ENCODE measurements at places on chromosomes 1 and 21.

DNA sequence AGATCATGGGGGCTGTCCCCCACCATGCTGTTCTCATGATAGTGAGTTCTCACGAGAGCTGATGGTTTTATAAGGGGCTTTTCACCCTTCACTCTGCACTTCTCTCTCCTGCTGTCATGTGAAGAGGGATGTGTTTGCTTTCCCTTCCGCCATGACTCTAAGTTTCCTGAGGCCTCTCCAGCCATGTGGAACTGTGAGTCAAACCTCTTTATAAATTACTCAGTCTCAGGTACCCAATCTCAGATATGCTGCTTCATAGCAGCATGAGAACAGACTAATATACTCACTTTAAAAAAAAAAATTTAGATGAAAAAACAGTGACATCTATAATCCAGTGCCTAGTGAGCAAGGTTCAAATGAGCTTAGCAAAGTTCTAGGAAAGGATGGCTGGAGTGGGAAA is 135.1 kb upstream of the RAB4A start:
- no peak for DNase-seq

DNA sequence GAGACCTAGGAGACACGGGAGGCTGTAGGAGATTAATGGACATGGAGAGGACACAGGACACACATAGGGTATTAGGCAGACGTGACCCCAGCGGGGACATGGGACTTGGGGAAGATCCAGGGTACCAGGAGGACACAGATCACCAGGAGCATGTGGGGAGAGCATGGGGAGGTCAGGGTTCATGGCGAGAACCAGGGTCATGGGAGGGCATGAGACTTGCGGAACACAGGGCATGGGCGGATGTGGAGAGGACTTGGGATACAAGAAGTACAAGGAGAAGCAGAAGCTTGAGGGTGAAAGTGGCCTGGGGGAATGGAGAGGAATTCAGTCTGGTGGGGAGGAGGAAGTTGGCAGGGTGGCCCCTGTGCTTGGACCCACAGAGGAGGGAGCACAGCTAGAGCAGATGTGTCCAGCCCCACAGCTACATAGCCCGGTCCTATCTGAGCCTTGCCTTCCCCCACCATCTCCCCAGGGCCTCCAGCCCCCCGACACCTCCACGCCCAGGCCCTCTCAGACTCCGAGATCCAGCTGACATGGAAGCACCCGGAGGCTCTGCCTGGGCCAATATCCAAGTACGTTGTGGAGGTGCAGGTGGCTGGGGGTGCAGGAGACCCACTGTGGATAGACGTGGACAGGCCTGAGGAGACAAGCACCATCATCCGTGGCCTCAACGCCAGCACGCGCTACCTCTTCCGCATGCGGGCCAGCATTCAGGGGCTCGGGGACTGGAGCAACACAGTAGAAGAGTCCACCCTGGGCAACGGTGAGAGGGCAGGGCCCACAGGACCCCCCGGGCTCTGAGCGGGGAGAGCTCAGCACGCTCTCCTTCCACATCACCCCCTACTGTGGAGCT is 12.1 kb downstream of the TIE1 start:
- no peak for DNase-seq

DNA sequence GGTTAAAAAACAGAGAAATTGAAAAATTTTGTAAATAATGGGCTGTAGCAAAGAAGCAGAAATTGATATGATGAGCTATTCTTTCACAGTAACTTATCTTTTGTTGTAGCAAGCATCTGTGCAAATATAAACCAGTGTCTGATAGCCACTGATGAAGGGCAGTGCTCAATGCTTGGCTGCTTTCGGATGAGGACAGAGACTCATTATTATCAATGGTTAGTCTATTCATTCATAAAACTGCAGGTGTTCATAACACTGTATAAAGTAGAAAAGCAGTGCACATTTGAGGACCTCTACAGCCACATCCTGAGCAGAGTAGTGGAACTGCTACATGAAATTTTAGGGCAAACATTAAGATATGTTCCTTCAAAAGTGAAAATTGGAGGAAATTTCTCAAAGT is 107.2 kb downstream of the FAF1 start:
- no peak for DNase-seq

- DNase-seq = no peak
Observed at GRCh38 chr1:170337413-170337994, 191.7 kb downstream of the NTMT2 start.

GRCh38 chr1:233010146-233010545 is 59.7 kb downstream of the NTPCR start:
- DNase-seq = no peak

- DNase-seq = no peak
Observed at GRCh38 chr1:116087628-116088027, 23.6 kb upstream of the MAB21L3 start.

- no peak for DNase-seq
Observed at GRCh38 chr1:190172651-190173430, 304.8 kb downstream of the BRINP3 start.

DNA sequence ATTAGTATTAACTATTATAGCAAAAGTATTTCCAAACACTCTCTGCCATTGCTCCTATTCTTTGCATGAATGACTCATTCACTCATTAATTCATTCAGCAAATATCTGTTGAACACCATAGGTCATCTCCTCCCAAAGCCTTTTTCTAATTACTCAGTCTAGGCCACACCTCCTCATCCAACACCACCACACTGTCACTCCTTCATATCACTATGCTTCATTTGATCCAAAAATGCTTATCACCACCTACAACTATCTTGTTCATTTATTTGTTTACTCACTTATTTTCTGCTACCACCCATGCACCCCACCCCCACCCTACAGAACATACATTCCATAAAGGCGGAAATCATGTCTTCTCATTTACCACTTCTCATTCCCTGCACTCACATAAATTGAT is 94.4 kb upstream of the TNFSF4 start:
- DNase-seq = no peak

- DNase-seq = no peak
Observed at GRCh38 chr21:32803651-32804050, 32.1 kb upstream of the PAXBP1 start.

GRCh38 chr1:26779098-26779668 is 8.6 kb upstream of the PIGV start:
- no peak for DNase-seq

GRCh38 chr1:158717344-158717743 is 3.2 kb downstream of the OR6K3 start:
- DNase-seq = no peak

GRCh38 chr1:6834366-6834765 is 49.1 kb downstream of the CAMTA1 start:
- no peak for DNase-seq

DNA sequence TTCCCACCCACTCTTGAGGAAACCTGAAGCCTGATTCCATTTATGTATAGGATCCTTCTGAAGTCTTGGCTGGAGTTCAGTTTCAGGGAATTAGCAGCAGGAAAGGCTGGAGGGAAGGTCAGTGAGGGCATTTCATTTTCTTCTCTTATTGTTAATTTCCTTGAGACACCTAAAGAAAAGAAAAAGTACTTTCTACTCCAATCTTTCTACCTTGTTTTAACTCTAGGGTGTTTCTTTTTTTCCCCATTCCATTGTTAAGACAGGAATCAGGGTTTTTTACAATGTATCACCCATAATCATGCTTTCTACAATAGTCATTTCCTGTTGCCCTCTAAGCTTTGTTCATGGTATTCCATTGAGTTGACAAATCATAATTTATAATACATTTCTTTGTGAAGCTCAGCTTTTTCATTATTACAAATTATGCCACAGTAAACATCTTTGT is 27.4 kb downstream of the SNRPE start:
- DNase-seq = no peak

DNA sequence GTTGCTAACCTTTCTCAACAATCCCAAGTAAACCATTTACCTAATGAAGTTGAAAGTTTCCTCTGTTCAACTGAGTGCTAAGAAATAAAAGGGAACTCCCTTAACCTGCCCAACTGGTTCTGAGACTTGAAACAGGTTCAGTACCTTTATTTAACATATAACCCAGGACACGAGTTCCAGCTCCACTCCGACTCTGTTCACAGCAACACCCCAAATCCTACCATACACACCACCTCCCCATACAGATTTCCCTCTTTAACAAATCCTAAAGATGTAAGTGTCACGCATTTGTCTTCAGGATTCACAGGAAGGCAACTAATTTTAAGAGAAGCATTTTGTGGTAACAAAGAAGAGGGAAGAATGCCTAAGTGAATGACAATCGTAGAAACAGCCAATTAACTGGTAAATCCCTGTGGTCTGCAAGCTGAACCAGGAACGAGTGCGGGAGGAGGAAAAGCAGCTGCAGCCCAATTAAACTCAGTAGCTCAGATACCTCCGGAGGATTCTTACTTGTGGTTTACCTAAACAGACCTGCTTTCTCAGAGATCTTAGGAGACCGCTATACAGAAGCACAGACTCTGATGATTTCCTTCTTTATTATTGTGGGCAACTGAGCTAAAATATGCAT is 134.5 kb upstream of the MAGI3 start:
- DNase-seq = no peak
